Right ventricle myocardium inferior (tissue), 1 donor: ENCODE measurements at places on chromosomes 2 and 18.
A peak's percentile ranks its signal among the peaks of the same experiment; 100 is the strongest.

GRCh38 chr2:68434981-68435380 is 32.1 kb downstream of the FBXO48 start:
- DNase-seq = no peak

- DNase-seq = no peak
Observed at GRCh38 chr2:102321941-102322719, 10.8 kb downstream of the IL1RL1 start.

DNA sequence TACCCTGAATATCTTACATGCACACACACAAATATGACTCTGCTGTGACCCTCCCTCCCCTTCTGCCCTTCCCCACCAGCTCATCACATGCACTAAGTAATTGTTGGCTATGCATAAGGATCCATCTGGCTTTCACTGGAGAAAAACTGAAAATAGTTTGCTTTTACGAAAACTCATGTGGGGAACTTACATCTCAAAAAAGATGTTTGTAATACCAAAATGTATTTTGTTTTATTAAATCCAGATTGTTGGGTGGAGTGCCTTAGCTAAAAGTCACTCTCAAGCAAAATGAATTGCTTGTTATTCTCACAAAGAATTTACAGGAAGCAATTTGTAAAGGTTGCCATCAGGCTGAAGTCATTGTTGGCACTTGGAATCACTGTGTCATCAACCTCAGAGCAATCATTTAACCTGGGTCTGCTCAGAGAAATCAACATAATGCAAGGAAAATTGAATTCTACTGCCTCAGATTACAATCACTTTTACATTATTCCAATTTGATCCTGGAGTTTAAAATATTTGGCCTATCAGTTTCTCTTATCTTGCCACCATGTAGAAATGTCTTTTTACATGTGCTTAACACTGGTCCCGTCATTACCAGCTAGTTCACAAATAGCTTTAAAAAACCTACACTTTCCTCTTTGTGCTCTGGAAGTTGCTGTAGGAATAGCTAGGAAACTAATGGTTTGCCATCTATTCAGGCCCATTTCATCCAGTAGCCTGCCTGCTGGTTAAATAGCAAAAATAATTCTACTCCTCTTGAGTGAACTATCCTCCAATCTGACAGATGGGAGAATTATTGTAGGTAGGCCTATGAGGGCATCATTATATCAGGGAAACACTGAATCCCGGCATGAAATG is 90.3 kb upstream of the TMEM17 start:
- no peak for DNase-seq

- DNase-seq = no peak
Observed at GRCh38 chr2:75157435-75157834, 41.9 kb downstream of the TACR1 start.

GRCh38 chr2:108776475-108776874 is 10.1 kb upstream of the CCDC138 start:
- no peak for DNase-seq

- no peak for DNase-seq
Observed at GRCh38 chr2:152924722-152925121, 206.3 kb downstream of the ARL6IP6 start.

DNA sequence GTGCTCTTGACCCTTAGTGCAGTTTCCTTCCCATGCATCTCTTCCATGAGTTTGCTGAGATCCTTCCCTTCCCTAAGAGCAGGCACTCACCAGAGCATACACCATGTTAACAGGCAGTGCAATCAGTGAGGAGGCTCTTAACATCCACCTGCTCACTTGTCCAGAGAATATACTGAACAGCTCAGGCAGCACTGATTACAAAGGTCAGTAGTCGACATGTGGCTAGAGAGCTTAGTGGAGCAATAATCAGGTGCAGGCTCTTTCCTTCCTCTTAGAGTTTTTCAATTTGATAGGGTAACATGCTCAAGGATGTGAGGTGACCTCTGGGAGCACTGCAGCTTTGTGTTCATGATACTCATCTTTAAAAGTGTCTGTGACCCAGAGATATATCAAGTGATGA is 144.1 kb upstream of the SETBP1 start:
- no peak for DNase-seq

GRCh38 chr18:75199327-75199726 is 9.6 kb downstream of the PTGR3 start:
- no peak for DNase-seq

DNA sequence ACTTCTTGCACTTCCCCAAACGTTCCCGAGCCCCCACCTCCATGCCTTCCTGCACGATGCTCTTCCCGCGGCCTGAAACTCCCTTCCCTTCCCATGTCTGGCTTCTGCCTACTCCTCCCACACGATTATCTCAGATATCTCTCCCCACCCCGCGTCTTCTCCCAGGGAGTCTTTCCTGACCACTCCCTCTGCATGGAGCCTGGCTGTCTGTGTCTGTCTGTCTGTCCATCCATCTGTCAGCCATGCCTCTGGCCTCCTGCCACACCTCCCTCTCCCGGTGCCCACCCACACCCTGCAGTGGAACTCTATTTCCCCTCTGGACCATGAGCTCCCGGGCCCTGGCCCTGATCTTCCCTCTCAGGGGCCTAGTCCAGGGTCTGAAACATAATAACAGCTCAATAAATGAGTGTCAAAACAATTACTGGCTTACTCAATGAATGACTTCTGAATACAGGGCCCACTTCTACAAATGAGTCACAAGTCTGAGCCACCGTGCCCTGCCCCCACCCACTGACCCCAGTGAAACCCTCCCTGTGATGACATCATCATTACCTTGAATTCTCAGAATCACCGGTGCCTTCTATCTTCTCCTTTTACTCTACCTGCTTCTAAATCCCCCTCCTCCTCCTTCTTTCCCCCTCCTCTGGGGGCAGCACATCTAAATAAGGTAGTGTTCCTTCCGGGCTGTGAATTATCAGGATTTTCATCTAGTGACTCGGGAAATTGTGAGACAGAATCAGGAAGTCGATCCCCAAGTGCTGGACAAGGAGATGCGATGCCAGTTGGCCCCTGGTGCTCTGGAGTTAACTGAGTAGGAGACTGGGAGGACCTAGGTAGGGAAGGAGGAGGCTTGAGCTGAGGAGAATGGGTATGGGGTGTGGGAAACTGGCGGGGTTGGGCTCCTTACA is 46.1 kb upstream of the PLB1 start:
- peak; percentile 39 for DNase-seq

- no peak for DNase-seq
Observed at GRCh38 chr2:3738454-3738853, 35.1 kb downstream of the DCDC2C start.

- DNase-seq = no peak
Observed at GRCh38 chr2:232477751-232478510, 9.7 kb downstream of the ECEL1 start.

GRCh38 chr2:42658306-42658705 is 89.9 kb downstream of the MTA3 start:
- no peak for DNase-seq

DNA sequence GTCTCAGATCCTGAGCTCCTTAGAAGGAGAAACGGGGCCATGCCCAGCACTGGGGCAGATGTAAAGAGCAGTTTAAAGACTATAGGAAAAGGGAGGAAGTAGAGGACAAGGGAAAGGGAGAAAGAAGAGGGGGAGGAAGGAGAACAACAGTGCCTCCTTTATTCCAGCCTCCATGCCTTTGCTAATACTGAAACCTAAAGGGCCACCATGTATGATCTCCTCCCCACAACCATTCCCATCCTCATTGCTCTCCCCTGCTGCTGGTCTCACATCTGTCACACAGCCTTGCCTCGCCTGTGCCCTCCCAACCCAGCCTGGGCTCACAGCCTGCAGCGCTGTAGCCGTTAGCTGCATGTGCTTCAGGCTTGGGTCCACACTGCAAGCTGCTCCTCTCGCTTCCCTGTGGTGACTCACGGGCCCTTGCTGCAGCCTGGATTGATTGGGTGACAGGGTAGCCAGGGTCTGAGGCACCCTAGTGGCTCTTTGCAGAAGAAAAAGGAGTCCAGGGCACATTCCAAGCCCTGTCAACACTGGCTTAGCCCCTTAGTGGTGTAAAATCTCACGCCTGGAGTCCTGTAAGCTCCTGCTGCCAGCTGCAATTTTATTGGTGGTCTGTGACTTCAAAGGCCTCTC is 281.9 kb downstream of the SRBD1 start:
- no peak for DNase-seq

DNA sequence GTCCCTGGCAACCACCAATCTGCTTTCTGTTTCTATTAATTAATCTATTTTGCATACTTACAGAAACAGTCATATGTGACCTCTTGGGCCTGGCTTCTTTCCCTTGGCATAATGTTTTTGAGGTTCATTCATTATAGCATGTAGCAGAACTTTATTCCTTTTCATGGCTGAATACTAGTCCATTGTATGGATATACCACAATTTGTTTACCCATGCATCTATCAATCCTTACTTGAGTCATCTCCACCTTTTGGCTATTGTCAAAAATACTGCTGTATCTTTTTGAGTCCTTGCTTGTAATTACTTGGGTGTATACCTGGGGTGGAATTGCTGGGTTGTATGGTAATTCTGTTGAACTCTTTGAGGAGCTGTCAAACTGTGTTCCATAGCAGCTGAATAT is 126.8 kb downstream of the CTIF start:
- no peak for DNase-seq

- no peak for DNase-seq
Observed at GRCh38 chr2:3902131-3902530, 198.8 kb downstream of the DCDC2C start.

GRCh38 chr2:231583982-231584381 is 8.7 kb upstream of the TEX44 start:
- no peak for DNase-seq

- DNase-seq = no peak
Observed at GRCh38 chr2:16204886-16205620, 264.7 kb downstream of the MYCN start.

DNA sequence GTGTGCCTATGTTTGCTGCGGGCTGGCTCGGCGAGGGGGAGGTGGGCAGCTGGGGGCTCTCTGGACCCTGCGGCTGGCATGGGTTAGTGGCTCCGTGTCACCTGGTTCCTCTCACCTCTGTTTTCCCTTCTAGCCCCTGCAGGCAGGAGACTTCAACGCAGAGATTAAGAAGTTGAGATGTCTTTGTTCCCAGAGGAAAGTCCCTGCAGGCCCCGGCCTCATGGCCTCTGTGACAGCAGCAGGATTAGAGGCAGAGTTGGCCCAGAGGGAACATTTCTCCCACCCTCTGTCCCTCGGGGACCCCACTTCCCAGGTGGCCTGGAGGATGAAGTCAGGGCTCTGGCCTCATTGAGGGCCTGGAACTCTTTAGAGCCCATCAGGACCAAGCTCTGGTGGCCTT is 56.5 kb downstream of the HPCAL1 start:
- no peak for DNase-seq

GRCh38 chr2:203800783-203801182 is 66.8 kb upstream of the CTLA4 start:
- no peak for DNase-seq

DNA sequence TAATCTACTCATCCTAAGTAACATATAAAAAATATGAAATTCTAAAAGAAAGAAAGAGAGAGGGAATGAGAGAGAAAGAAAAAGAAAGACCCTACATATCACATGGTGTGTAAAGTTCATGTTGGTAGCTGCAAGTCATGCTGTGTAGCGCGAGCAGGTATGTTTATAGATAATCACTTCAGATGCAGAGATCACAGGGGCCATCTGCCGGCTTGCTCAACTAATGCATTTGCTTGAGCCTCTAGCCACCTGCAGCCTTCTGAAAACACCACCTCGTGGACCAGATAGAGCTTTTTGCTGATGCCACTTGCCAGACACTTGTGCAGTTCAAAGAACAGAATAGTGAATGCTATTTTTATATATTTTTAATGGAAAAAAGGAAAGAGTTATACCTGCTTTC is 37.6 kb downstream of the CDH7 start:
- no peak for DNase-seq

GRCh38 chr2:120389036-120389391 is 43.1 kb downstream of the INHBB start:
- peak; percentile 14 for DNase-seq

GRCh38 chr18:69898241-69898861 is 49.3 kb downstream of the CD226 start:
- DNase-seq = no peak

DNA sequence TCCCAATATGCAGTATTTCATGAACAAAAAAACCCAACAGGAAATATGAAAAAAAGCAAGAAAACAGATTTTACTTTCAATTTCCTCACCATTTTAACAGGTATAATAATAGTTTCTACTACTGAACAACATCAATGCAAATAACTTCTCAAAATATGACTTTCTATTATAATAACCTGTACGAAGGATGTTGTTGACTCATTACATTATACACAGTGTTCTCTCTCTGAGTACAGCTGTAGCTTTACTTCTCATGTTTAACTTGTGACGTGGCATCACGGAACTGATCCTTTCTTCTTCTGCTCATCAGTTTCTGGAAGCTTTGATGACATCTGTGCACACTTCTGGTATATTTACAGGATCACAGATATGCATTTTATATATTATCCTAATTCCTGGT is 40.0 kb downstream of the FAM228A start:
- DNase-seq = no peak

GRCh38 chr2:197556456-197556855 is 40.6 kb downstream of the MOB4 start:
- no peak for DNase-seq

GRCh38 chr2:98205889-98206288 is 118.9 kb downstream of the VWA3B start:
- no peak for DNase-seq

GRCh38 chr18:48459016-48459415 is 49.8 kb upstream of the ZBTB7C start:
- DNase-seq = no peak

GRCh38 chr2:188050726-188051125 is 240.9 kb upstream of the GULP1 start:
- no peak for DNase-seq

GRCh38 chr2:54306556-54306955 is 50.5 kb upstream of the TSPYL6 start:
- DNase-seq = no peak

- no peak for DNase-seq
Observed at GRCh38 chr2:200454927-200455801, 54.7 kb downstream of the KCTD18 start.

- peak; percentile 64 for DNase-seq
Observed at GRCh38 chr2:127630864-127631540, 15.0 kb upstream of the GPR17 start.

DNA sequence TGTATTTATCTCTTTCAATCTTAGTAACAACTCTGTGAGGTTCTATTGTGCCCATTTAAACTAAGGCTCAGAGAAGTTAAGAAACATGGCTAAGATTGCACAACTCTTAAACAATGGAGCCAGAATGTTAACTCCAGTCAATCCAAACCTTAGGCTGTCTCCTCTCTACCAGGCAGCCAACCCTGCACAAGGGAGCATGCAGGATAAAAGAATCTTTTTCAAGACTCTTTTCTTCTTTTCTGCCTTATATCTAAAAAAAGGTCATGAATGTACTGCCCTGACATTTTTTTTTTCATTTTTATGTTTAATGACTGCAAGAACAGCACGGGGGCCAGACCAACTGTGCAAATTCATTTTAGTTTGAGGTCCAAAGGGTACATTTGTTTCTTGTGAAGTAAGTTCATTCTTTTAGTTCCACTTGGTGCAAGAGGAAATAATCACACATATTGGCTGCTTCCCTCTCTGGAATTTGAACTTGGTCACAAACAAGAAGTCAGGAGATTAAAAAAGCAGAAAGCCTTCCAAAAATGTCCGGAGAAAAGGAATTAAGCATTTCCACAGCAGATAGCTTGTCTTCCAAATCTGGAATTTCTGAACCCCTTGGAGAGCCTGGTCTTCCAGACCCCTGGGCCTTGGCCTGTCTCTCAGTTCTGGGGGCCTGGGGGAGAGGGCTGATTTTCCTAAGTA is 96.0 kb upstream of the RIOK3 start:
- no peak for DNase-seq

- no peak for DNase-seq
Observed at GRCh38 chr2:174740721-174741120, 23.6 kb downstream of the CHRNA1 start.
